Left lobe of liver (tissue), 2 donors: ENCODE measurements at places on chromosomes 6 and 20. TPM values are rescaled to one million over a fixed set of nuclear protein-coding genes. Genes with fewer than 3 reads are reported as not detected.

The MUCL3 gene
- not detected for total RNA-seq

The FOXC1 gene
- 0.38 TPM for total RNA-seq

The THBS2 gene
- total RNA-seq: 2.9 TPM

The RIPPLY2 gene
- total RNA-seq: not detected

The RSPH4A gene
- total RNA-seq: not detected

The LPA gene
- 196 TPM for total RNA-seq

The MICB gene
- 0.78 TPM for total RNA-seq

The NFATC2 gene
- total RNA-seq: 4.6 TPM

The FOXF2 gene
- not detected for total RNA-seq

The ILRUN gene
- total RNA-seq: 81.7 TPM

The TBXT gene
- total RNA-seq: not detected

- no peak for DNase-seq
These were observed 176.4 kb downstream of the ARID1B start for GRCh38 chr6:156953479-156954146.

- DNase-seq: no peak
These were observed 129.7 kb downstream of the PRDM13 start for GRCh38 chr6:99736302-99736701.

GRCh38 chr6:21754891-21755290 is 161.3 kb downstream of the SOX4 start:
- DNase-seq: no peak

- DNase-seq: peak; percentile 24
These were observed 43.7 kb upstream of the GABRR1 start for GRCh38 chr6:89260832-89261231.

- no peak for DNase-seq
These were observed 212.1 kb downstream of the WDR27 start for GRCh38 chr6:169489563-169490245.

DNA sequence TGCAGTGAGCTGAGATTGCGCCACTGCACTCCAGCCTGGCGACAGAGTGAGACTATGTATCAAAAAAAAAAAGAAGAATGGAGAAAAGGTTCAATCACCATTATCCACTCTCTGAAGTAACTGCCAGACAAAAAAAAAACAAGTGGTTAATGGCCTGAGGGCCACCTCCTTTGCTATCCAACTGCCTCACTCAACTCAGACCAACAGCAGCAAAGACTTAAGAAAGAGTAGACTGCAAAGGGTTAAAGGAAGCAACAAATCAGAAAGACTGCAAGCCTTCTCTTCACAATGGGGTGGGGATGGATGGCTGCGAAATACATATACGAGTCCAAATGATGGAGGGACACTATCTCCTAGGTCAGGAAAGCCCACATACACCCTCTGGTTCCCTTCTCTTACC is 3.2 kb downstream of the NFS1 start:
- no peak for DNase-seq

DNA sequence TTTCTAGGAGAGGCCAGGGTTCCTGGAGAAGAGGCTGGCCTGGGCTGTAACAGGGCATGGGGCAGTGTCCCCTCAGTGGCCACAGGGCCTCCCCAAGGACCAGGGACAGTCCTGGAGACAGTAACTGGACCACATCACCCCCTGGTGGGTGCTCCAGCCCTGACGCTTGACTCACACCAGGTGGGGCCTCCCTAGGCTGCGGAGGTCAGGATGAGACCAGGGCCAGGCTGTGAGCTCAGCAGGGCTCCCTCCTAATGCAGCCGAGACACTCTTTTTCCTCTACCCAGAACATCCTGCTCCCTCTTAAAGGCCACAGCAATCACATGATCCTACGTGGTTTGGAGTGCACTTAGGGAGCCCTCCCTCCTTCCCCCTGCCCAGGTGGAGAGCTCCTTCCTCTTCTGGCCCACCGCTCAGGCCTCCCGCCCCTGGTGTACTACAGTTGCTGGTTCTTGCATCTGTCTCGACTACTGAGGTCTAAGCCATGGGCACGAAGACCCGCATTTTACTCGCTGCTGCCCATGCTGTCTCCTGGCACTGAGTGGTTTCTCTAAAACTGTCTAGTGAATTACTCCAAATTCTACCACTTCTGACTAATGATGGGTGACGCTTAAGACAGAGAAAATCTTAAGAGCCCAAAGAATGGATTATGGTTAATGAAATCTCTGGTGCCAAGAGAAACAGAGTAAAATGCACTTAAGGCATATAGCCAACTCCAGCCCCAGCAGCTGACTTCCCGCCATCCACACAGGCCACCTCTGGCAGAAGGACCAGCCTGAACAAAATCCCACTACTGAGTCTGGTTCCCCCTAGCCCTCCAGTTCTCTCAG is 166.1 kb upstream of the CST7 start:
- DNase-seq: no peak

GRCh38 chr6:20109526-20109925 is 102.7 kb downstream of the MBOAT1 start:
- DNase-seq: no peak

DNA sequence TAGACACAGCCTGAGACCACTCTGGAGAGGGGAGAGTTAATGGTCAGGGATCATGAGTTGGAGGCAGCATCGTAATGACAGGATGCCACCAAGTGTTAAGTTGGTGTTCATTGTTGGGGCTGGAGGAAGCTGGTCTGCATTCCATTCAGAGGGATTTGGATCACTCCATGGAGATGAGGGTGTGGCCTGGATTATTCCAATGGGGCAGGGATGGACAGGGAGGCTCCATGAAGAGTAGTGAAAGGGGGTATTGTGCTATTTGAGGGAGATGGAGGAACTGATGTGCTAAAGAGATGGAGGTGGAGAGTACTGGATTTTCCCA is 1.1 kb downstream of the SAPCD1 start:
- DNase-seq: no peak

DNA sequence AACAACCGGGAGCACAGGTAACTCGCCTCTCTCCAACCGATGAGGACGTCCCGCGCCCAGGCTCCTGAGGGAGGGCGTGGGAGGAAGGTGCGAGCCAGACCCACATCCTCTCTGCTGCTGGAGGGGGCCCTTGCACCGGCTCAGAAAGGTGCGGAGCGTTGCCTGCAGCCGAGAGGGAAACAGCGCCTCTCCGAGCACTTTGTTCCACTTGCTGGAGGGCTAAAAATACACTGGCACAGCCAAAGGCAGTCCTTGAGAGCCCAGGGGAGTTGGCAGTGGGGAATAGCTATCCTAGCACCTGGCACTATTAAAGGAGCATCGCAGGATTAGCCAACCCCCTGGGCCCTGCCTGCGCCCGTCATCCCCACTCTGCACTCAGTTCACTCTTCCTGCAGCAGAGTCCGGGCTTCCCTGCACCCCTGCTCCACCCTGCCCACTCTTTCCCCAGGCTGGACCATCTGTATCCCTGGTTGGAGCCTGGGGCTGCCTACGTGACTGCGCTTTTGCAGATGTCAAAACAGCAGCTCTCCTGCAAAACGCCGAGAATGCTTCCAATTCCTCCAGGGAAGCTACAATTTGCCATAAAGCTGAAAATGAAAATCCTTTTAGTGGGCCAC is 108.9 kb downstream of the SNX5 start:
- peak; percentile 81 for DNase-seq

DNA sequence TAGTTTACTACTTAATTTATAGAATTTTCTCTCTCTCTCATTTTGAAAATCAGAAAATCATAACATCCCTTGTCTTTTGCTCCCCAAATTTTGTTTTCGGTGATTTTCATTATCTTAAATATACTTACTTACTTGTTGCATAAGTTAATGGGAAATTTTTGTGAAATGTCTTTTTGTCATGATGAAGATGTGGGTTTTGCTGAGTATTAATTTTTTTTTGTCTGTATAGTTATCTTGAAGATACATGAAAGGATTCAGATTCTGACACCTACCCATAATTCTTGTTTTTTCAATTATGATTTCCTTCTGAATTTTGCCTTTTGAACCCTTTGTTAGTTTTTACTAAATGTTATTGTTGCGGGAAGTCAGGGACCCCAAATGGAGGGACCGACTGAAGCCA is 817.9 kb downstream of the EYS start:
- DNase-seq: no peak

GRCh38 chr6:120558294-120558693 is 776.0 kb downstream of the TBC1D32 start:
- DNase-seq: no peak

GRCh38 chr20:61396262-61396848 is 144.3 kb downstream of the CDH4 start:
- DNase-seq: no peak

DNA sequence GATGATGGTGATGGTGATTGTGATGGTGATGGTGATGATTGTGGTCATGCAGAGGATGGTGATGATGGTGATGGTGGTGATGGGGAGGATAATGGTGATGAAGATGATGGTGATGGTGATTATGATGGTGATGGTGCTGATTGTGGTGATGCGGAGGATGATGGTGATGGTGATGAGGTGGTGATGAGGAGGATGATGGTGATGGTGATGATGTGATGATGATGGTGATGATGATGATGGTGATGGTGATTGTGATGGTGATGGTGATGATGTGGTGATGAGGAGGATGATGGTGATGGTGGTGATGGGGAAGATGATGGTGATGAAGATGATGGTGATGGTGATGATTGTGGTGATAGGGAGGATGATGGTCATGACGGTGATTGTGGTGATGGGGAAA is 333.7 kb downstream of the CDH4 start:
- no peak for DNase-seq

GRCh38 chr6:114419175-114419574 is 76.4 kb upstream of the HS3ST5 start:
- no peak for DNase-seq

DNA sequence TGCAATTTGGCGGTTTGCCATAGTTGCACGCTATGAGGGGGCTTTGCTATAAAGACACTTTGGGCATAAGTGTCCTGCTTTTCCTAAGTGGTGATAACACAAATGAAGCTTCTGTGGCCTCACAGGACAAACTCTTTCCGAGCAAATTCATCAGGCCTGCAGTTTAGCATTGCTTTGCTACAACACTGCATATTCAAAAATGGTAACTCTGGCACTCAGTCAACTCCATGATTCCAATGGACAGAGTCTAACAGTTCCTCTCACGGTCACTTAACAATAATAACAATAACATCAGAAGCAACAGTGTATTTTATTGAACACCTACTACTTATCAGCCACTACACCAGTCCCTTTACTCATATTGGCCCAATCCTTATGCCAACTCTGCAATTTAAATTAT is 222.5 kb downstream of the FRK start:
- DNase-seq: no peak

DNA sequence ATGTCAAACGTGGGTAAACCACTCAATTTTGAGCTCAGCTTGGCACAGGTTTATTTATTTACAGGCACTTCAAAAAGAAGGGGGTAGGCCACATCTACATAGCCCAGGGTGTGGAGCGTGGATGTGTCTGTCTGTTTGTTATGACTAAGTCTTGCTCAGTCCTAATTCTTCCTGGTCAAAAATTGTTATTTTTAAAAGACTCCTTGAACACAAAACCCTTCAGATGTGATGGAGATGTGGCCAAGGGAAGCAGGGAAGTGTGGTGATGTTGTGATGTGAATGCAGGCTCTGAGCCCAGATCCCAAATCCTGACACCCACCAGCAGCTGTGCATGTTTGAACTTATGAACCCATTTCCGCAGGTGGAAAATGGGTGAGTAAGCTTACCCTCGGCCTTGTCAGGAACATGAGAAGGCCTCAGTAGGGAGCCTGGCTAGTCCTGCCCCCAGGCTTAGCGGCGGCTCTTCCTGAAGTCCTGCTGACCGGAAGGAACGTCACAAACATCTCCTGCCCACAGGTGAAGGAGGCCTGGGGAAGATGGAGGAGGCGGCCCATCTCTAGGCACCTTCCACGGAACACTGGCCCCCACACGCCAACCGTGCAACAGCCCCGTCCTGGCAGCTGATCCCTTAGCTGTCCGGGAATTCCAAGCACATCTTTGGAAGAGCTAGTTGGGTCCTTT is 119.7 kb downstream of the MYLK4 start:
- no peak for DNase-seq

DNA sequence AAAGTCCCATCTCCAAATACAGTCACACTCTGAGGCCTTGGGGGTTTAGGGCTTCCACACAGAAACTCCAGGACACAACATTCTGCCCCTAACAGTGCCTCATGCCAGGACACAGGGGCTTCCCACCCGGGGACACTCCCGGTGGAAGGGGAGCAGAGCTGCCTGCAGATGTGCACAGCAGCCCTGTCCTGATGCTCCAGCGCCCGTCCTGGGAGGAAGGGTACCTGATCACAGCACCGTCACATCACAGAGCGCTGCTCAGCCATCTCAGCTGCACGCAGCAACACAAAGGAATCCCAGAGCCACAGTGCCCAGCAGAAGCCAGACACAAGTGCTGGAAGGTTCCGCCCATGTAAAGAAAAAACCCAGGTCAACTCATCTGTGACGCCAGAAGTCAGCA is 156.7 kb downstream of the TAF4 start:
- no peak for DNase-seq

DNA sequence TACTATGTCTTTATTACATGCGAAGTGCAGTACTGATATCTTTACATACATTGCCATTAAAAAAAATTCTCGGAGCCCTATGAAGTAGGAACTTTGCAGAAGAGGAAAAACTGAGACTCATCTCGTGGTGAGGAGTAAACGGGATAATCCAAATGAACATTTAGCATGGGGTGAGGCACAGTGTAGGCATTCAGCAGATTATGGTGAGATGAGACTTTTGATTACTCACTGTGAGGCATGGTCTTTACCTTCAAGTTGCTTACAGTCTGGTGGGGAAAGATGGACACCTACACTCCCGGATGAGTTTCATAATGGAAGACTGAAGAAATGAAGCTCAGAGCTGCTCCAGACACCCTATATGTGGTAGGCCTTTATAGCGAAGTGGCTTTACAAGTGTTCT is 1.4 kb downstream of the RPRD1B start:
- no peak for DNase-seq

DNA sequence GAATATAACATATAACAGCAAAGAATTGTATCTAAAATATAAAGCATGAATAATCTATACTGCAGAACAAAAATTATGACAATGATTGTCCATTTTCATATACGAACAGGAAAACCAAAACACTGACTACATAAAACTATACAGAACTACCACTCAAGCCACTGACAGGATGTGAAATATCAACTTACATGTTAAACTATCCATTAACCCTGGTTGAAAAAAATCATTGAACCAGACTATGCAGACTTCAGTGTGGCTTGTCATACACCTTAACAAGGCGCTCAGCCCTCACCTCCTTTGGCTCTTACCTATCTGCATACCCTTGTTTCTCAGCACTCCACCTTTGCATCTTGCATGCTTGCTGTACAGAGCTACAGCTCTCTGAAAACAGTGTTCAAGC is 34.9 kb downstream of the ASCC3 start:
- DNase-seq: no peak

DNA sequence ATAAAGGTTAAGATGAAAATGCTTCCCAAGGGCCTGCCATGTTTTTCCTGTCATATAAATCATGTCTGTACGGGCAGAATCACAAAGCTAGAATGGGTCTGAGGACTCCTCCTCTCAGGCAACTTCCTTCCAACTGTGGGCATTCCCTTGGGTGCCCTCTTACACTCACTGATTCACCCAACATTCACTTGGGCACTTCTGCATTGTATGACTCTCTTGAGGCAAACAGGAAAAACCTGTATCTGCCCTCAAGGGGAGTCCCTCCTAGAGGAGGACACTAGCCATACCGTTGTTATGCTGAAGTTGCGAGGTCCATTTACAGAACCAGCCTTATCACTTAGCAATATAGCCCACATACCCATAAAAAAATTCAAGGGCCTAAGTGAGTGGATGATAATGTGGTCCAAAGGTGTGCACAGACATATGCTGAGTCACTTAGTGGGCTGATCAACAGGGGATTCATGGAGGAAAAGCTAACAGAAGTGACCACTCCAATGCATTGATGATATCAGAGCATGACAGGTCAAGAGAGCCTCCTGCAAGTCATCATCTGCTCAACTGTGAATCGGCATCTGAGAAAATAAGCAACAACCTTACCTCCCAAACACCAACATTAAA is 131.1 kb downstream of the ATXN1 start:
- DNase-seq: no peak
